Endothelial cell (in vitro differentiated cells): ENCODE measurements at places on chromosomes 2 and 18.

DNA sequence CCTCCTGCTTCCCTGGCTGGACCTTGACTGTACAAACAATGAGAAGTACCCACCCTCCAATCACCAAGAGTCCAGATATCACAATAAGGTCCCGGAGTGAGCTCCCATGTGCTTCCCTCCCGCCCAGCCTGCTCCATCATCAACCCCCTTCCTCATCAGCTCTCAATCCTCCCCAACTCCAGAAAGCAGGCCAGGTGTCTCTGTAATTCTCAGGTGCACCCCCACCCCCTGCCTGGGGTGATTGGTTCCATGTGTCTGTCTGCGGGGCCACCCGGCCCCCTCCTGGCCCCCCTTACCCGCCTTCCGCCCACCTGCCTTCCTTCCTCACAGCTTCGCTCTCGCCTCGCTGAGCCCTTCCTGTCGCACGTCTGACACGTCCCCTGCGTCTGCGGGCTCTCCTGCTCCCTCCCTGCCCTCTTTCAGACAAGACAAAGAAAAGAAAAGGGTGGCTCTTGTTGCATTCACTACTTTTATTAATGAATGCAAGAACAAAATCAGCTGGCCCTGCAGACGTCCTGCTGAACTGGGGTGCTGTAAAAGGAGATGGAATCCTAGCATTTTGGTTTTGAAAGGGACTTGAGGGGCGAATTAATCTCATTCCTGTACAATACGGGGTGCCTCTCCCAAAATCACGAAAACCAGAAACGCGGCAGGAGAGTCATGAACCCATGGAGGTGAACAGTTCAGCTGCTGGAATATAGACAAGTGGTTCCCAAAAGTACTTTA is 26.5 kb upstream of the IGFBP2 start:
- DNase-seq = peak; percentile 20

- DNase-seq = no peak
Observed at GRCh38 chr2:111167076-111167862, 46.6 kb downstream of the BCL2L11 start.

DNA sequence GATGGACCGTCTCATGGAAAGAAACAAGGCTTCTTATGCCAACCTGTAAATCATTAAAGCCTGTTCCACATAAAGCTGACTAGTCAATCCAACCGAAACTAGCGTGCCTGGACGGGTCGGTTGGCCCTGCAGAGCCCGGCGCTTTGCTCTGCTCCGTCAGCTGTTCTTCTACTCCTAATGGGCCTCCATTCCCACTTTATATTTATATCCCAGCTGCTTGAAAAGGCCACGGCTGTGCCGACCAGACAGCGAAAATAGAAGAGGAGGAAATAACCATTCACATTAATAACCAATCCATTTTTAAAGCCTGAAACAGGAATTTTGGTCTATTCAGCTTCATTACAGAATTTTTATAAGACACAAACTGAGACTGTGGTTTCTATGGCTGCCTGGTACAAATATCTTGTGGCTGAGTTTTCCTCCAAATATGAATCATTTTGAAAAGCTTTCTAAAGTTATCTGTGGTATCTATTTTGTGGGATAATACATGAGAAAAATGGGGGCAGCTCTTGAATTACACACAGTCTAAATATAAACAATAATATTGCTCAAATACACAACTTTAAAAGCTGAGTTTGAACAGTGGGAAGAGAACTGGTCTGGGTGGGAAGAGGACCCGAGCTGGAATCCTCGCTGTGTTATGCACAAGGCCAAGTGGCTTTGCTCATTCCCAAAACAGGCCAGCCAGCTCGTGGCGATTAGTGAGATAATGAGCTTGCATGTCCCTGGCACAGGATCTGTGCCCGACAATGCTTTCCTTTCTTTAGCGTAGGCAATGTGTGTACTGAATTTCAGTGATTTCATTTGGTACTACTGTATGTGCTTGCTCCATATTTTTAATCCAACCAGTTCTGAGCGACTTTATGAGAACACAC is 10.5 kb upstream of the FAM124B start:
- no peak for DNase-seq

GRCh38 chr2:41717839-41718238 is 330.0 kb upstream of the PKDCC start:
- DNase-seq = no peak

DNA sequence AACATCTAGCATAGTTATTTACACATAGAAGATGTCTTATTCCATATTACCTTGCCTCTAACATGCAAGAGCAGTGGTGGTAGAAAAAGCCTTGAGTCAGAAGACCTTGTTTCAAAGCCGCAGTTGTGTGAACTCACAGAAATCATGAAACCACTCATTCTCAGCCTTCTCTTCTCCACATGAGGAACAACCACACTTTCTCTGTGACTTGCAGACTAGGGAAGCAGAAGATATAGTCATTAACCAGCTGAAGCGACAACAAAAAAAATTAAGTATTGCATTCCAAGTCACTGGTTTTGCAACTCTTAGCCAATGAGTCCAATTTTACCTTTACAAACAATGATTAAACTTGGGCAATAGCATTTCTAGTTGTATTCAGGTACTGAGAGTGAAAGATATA is 19.0 kb downstream of the TWSG1 start:
- no peak for DNase-seq

DNA sequence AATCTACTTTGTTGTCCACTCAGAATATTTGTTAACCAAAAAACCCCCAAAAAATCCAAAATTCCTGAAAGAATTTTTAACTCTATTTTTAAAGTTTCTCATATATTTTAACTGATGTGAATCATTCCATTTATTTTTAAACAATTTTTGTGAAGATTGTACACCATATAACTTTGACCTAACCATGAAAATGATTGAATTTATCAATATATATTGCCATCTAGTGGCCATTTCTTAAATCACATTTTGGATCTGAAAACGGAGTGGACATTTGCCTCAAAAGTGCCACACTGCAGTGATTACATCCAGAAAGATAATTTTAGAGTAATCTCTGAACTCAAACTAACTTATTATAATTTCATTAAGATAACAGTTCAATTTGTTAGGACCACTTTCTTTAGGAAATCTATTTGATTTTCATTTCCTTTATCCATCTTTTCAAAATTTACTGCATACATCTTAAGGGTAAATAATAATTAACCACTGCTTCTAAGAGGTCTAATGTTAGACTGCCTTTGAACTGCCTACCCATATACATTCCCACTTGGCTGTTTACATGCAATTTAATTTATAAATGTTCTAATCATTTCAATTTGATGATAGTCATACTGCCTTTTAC is 71.1 kb downstream of the DSC3 start:
- no peak for DNase-seq

DNA sequence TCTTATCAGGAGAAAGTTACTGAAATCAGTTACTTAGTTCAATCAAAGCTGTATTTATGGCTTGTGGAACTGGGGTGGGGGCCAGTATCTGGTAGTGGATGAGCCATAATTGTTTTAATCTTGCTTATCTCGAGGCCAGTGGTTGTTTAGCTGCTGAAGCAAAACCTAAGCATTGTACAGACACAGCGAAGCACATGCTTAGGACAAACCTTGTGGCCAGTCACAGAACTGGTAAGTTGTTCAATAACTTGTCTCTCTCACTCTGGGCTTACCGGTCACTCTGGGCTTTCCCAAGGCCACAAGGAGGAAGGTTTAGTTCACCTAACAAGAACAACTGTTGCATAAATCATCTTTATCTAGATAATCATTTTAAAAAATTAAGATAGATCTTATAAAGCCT is 296.6 kb upstream of the NETO1 start:
- DNase-seq = no peak

DNA sequence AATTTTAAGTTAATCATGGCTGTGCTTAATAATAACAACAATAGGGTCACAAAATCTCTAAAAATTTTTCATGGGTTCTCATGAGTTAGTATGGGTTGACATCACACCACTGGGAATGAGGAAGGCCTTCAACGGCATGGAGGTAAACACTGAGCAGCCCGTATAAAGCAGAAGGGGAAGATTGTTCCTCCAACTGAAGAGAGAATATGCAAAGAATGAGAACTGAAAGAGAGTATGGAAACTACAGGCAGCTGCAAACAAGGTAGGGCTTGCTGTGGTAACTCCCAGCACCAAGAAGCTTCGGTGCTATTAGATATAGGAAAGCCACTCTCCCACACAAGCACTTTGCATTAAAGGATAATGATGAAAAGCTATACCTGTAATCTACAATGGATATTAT is 1242.3 kb upstream of the CELF4 start:
- DNase-seq = no peak

- DNase-seq = no peak
Observed at GRCh38 chr2:148238561-148238960, 217.7 kb downstream of the MBD5 start.

DNA sequence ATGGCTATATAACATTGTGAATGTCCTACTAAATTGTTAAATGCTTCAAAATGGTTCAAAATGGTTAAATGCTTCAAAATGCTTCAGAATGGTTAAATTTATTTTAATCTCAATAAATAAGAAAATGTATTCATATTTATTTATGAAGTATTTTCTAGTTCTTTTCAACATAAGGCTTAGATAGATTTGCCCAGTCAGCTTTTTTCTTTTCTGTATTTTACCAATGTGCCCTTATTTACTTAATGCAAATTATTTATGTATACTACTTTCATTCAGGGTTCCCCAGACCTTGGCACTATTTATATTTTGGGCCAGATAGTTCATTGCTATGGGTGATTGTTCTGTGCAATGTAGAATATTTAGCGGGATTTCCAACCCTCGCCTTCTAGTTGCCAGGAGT is 546.7 kb downstream of the RIT2 start:
- DNase-seq = no peak

DNA sequence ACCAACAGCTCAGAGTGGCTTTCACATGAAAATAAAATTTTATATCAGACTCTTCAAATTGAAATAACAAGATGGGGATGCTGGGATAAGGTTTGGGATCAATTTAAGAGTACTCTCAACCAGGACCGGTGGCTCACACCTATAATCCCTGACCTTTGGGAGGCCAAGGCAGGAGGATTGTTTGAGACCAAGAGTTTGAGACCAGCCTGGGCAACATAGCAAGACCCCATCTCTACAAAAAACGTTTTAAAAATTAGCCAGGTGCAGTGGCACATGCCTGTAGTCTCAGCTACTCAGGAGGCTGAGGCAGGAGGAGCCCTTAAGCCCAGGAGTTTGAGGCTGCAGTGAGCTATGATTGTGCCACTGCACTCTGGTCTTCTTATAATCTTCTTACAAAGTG is 2.6 kb downstream of the LMAN2L start:
- no peak for DNase-seq

DNA sequence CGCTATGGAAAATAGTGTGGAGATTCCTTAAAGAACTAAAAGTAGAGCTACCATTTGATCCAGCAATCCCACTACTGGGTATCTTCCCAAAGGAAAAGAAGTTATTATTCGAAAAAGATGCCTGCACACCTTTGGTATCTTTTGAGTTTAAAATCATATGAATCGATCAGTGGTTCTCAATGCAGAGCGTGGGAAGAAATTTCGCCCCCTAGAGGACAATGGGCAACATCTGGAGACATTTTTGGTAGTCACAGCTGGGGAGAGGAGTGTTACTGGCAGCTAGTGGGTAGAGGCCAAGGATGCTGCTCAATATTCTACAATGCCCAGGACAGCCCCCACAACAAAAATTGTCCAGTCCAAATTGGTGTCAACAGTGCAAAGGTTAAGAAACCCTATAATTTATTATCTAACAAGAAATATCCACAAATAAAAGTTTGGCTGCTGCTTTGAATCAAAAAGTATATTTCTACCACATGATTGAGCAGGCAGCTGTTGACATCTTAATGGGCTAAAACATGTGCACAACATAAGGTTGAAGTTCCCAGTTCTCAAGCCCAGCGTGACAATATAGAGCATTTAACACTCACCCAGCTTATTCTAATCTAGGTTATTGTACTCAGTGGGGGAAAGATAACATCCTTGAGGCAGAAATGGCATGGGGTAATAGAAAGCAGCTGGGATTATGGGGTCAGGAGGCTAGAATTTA is 425.7 kb downstream of the LRATD1 start:
- no peak for DNase-seq

DNA sequence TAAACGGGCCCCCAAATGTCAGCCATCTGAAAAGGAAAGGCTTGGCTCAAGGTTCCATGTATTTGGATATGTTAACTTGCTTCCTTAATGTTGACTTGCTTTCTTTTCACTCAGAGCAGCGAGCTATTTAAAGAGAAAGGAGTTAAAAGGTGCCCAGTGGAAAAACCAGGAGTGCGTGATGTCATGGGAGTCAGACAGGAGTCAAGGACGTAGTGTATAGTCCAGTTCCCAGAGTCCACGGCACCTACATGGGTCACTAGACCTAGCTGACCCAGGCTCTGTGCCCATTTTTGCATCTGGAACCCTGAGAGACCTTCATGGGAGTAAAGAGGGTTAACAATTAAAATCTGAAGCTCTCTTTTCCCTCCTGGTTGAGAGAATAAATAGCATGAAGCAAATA is 19.8 kb downstream of the SLC3A1 start:
- no peak for DNase-seq

- no peak for DNase-seq
Observed at GRCh38 chr2:195686564-195686963, 29.5 kb downstream of the SLC39A10 start.

DNA sequence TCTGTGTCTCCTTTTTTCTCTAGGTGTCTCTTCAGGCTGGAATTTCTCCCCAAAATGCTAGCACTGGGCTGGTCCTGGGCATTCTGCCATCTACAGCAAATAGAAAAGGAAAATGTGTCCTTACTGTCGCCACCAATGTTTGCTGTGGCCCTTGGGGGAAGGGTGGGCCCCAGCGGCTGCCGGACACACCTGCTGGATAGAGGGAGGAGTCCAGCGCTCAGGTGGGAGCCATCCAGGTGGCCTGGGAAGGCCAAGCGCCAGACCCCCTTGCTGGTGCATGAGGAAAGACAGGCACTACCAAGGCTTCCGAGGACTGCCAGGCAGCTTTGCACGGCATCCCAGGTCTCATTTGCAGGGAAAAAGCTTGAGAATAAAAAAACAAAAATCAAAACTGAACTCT is 147.7 kb upstream of the GATA6 start:
- no peak for DNase-seq

GRCh38 chr18:48949606-48950535 is 894 bp downstream of the SMAD7 start:
- peak; percentile 55 for DNase-seq

GRCh38 chr2:37489041-37489456 is 144.6 kb downstream of the QPCT start:
- DNase-seq = no peak

DNA sequence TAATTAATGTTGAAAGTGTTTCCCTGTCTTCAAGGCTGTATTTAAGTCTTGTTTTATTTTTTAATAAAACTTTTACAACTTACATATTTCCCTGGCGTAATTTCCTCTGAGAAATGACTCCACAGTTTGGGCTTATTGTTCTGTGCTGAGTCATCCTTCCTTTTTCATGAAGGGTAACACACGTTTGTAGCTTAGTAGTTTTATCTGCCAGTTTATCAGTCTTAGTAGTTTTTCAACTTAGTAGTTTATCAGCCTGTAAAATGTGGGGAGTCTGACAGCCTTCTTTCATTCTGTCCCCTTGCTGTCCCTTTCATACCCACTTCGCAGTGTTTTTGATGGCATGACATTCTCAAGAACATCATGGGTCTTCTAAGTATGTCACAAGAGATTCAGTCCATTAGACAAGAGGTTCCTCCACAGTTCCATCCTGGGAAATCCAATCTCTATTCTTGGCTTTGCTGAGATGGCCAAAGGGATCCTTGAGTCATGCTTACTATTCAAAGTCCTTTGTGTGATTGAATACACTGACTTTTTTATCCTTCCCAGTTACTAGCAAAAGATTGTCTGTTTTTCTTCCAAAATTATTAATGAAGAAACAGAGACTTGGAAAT is 60.0 kb upstream of the SGPP2 start:
- DNase-seq = no peak

- no peak for DNase-seq
Observed at GRCh38 chr18:23238152-23238531, 102.9 kb downstream of the CABLES1 start.

GRCh38 chr2:183416753-183417152 is 292.5 kb downstream of the NUP35 start:
- no peak for DNase-seq
